ENCODE measurements at places on chromosomes 1 and 21. TPM values are rescaled to one million over a fixed set of nuclear protein-coding genes. Genes with fewer than 3 reads are reported as not detected.
A peak's percentile ranks its signal among the peaks of the same experiment; 100 is the strongest.

Gene CSMD2
- not detected for polyA plus RNA-seq

Gene SLAMF7
- 105 TPM for polyA plus RNA-seq

Gene COL8A2
- not detected for polyA plus RNA-seq

GRCh38 chr1:63148825-63149645 is 173.3 kb upstream of the FOXD3 start:
- DNase-seq, result no peak
- H3K4me3 ChIP-seq, result no peak overlapping the region
- no peaks in the 10 kb centered on the region for H3K27me3 ChIP-seq
- H3K36me3 ChIP-seq, result no peaks in the 10 kb centered on the region
- H3K4me1 ChIP-seq, result no peaks in the 10 kb centered on the region

- no peaks in the 10 kb centered on the region for H3K36me3 ChIP-seq
- H3K4me1 ChIP-seq, result peaks cover 17% of the 10 kb centered on the region
- no peaks in the 10 kb centered on the region for H3K27me3 ChIP-seq
- no peak overlapping the region for H3K27ac ChIP-seq
Observed at GRCh38 chr1:2258996-2259395, 30.9 kb downstream of the SKI start.

DNA sequence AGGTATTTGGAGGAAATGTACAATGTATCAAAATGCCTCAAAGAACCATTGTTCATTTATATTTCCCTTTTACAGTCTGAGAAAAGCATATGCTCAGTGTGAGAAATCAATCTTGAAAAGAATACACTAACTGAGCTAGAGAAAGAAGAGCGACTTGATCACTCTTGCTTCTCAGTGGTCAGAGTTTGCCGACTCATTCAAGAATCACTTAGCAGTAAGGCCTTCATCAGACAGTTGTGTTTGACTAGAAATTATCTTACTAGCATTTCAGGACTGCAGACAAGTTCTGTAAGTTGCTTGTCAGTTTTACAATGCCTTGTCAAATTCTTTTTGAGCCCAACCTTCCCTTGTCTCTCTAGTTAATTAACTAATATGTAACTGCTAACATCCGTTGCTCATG is 12.9 kb downstream of the RGS18 start:
- no peak for DNase-seq
- no peaks in the 10 kb centered on the region for H3K27me3 ChIP-seq
- H3K27ac ChIP-seq, result no peak overlapping the region
- H3K36me3 ChIP-seq, result no peaks in the 10 kb centered on the region
- H3K4me1 ChIP-seq, result no peaks in the 10 kb centered on the region

DNA sequence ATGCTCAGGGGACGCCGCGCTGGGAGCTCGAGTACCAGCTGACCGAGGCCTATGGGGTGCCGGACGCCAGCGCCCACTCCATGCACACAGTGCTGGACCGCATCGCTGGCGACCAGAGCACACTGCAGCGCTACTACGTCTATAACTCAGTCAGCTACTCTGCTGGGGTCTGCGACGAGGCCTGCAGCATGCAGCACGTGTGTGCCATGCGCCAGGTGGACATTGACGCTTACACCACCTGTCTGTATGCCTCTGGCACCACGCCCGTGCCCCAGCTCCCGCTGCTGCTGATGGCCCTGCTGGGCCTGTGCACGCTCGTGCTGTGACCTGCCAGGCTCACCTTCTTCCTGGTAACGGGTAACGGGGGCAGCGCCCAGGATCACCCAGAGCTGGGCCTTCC is 1.3 kb upstream of the XKR8 start:
- H3K36me3 ChIP-seq, result no peaks in the 10 kb centered on the region
- H3K4me3 ChIP-seq, result no peak overlapping the region
- H3K27ac ChIP-seq, result no peak overlapping the region
- no peak for DNase-seq

DNA sequence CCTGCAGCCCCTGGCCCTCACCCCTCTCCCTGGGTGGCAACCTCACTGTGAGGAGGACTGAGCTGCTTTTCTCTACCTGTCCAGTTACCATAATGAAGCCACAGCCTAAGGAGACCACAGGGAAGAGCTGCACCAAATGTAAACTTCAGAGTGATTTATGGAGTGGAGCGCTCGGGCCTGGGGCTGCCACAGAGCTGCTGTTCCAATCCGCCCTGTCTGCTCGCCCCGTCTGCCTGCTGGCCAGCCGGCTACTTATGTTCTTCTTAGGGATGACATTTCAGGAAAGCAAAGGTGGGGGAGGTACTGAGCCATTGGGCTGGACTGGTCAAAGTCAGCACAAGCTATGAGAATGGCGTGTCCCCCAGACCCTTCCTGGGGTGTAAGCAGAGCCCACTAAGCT is 17.9 kb downstream of the SYT6 start:
- peaks cover 2% of the 10 kb centered on the region for H3K27me3 ChIP-seq
- H3K36me3 ChIP-seq, result no peaks in the 10 kb centered on the region
- H3K4me1 ChIP-seq, result no peaks in the 10 kb centered on the region
- DNase-seq, result no peak
- H3K4me3 ChIP-seq, result no peak overlapping the region

- no peaks in the 10 kb centered on the region for H3K36me3 ChIP-seq
- H3K27ac ChIP-seq, result peak overlapping the region; percentile 86
- no peaks in the 10 kb centered on the region for H3K27me3 ChIP-seq
- H3K4me1 ChIP-seq, result peaks cover 19% of the 10 kb centered on the region
- H3K4me3 ChIP-seq, result peak overlapping the region; percentile 92
Observed at GRCh38 chr1:204493984-204494280, 673 bp downstream of the PIK3C2B start.
